ENCODE measurements at places on chromosomes 13 and 19. TPM values are rescaled to one million over a fixed set of nuclear protein-coding genes. Genes with fewer than 3 reads are reported as not detected.

DNA sequence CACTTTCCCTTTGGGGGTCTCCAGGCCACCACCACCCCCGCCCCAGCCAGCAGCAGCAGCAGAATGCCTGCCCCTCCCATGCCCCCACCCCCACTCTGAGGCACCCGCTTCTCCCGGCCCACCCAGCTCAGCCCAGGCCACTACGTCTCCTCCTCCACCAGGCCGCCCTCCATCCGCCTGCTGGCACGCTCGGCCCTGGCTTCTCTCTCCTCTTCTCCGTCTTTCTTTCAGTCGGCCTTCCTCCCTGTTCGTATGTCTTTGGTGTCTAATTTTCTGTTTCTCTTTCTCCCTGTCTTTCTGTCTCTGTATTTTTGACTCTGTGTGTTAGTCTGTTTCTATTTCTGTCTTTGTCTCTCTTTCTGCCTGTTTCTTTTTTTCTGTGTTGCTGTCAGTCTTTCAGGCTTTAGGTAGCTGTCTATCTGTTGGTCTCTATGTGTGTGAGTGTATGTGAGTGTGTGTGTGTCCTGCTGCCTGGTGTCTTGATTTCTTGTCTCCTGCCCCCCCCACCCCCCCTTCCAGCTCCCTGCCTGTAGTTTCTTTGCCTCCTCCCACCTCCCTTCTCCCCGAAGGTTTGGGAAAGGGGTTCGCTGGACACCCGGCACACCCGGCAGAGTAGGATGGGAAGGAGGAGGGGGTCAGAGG lies at the start of gene LGI4:
Gene LGI4, minus strand, starts transcription at position 459 of the 642 bp plus-strand sequence. Its CDS starts 379 bp downstream, at position 80.
- DNase-seq = no peak

Gene PNMA8C
- 0.69 TPM for total RNA-seq

Gene DHRS12
- total RNA-seq = 2.9 TPM

Gene FUT3
- 0.14 TPM for total RNA-seq

Gene KIR2DL3
- not detected for total RNA-seq

Gene RNF225
- not detected for total RNA-seq

Gene TMEM272
- total RNA-seq = 0.12 TPM

Gene TMEM59L
- 0.74 TPM for total RNA-seq

Data from cardiac muscle cell (in vitro differentiated cells and primary cell).